Thoracic aorta (tissue), 2 donors: ENCODE measurements at places on chromosomes 1 and 21. TPM values are rescaled to one million over a fixed set of nuclear protein-coding genes. Genes with fewer than 3 reads are reported as not detected.

The SMIM1 gene
- 4.6 TPM for total RNA-seq

The PIGV gene
- 22.9 TPM for total RNA-seq

The USH2A gene
- not detected for total RNA-seq

The FAM72A gene
- 2.8 TPM for total RNA-seq

The NUP210L gene
- 0.41 TPM for total RNA-seq

The ZYG11A gene
- not detected for total RNA-seq

The OBSCN gene
- 40.2 TPM for total RNA-seq

The FCRL2 gene
- not detected for total RNA-seq

The RIPPLY3 gene
- not detected for total RNA-seq

The LCK gene
- 10.5 TPM for total RNA-seq

DNA sequence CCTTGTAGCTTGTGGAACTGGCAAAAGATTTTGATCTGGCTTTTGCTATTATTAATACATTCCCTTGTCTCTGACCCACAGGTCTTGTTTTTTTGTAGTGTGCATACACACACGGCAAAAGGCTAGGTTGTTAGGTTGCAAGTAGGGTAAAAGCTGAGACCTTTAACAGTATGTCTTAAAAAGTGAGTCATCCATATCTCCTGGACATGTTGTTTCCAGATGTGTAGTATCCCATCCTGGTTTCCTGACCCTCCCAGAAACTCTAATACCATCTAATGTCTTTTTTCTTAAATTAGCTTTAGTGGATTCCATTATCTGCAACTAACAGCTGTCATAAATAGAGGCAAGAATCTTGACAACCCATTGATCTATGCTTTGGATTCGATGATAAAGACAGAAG, 14.7 kb downstream of the OVGP1 start:
- no peaks in the 10 kb centered on the region for H3K4me1 ChIP-seq
- H3K27me3 ChIP-seq = no peaks in the 10 kb centered on the region
- H3K4me3 ChIP-seq = no peak overlapping the region

- DNase-seq = no peak
- H3K27me3 ChIP-seq = no peaks in the 10 kb centered on the region
- H3K4me3 ChIP-seq = no peak overlapping the region
- no peak overlapping the region for H3K27ac ChIP-seq
- no peaks in the 10 kb centered on the region for H3K36me3 ChIP-seq
These were observed 203.0 kb downstream of the RWDD3 start for GRCh38 chr1:95437011-95437410.

DNA sequence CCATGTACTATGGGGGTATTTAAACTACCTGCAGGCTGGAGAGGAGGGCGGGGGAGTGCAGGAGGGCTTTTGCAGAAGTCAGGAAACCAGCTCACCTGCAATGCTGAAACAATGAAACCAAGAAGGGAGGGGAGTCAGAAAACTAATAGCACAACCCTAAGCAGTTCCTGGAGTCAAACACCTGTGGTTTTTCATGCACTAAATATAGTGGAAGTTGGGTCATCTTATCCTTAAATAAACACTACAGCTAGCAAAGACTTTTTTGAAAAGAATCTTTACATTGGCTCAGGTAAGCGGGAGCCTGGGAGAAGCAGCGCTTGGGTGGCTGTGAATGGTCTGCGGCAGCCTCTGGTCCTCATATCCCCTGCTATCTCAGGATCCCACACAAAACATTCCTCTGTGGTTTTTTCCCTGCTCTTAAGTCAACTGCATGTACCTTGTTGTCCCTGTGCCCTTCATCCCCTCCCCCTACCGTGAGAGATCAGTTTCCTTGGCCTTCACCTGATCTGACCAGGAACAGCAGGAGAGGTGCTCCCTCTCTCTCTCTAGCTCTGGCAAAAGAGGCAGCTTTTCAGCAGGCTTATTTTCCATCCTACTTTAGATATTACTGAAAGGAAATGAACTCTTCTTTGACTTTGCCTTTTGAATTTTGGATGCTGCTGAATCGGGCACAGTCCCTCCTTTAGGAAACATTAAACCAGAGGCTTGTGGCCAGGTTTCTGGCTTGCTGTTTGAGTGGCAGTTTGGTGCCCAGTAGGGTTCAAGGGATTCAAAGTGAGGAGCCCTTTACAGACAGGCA, 26.6 kb downstream of the TENT5C start:
- no peak for DNase-seq
- H3K27me3 ChIP-seq = no peaks in the 10 kb centered on the region
- H3K4me3 ChIP-seq = no peak overlapping the region
- H3K4me1 ChIP-seq = peaks cover 46% of the 10 kb centered on the region

- DNase-seq = no peak
- no peaks in the 10 kb centered on the region for H3K36me3 ChIP-seq
- H3K4me3 ChIP-seq = no peak overlapping the region
- no peaks in the 10 kb centered on the region for H3K4me1 ChIP-seq
These were observed 115.0 kb upstream of the GALNT2 start for GRCh38 chr1:229951856-229952534.

- no peak overlapping the region for H3K27ac ChIP-seq
- no peak for DNase-seq
- no peaks in the 10 kb centered on the region for H3K36me3 ChIP-seq
- H3K4me3 ChIP-seq = no peak overlapping the region
- no peaks in the 10 kb centered on the region for H3K4me1 ChIP-seq
These were observed 13.3 kb downstream of the TRIM46 start for GRCh38 chr1:155186794-155187455.

DNA sequence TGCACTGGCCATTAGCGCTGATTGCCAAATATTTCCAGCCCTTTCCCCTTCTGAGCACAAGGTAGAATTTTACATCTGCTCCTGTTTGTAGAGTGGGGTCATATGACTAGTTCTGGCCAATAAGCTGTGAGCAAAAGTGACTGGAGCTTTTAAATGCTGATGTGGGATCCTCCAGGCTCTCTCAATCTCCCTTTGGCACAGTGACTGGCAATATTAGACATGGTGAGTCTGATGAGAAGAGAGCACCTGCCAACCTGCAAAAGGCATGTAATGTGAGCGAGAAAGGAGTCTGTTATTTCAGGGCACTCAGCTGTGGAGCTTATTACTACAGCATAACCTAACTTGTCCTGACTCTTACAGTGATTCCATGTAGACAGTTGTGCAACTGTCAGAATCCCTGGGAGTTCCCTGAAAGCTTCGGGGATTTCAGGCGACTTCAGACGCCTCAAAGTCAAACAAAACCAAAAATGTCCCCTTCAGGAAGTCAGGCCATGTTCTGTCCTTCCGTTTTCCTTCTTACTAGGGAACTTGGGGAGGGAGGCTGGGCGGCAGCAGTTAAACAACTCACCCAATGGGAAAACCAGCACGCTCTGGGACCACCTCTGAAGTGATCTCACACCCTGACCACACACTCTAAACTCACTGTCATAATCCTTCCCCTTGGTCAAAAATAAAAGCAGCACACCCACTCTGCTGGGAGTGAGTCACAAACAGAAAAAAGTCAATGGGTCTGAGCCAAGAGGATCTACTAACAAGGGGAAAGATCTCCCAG, 3.6 kb upstream of the RASSF5 start:
- H3K4me3 ChIP-seq = peak overlapping the region; percentile 11
- no peaks in the 10 kb centered on the region for H3K27me3 ChIP-seq
- peaks cover 42% of the 10 kb centered on the region for H3K4me1 ChIP-seq
- no peaks in the 10 kb centered on the region for H3K36me3 ChIP-seq
- peak overlapping the region; percentile 92 for H3K27ac ChIP-seq
- DNase-seq = peak; percentile 54

DNA sequence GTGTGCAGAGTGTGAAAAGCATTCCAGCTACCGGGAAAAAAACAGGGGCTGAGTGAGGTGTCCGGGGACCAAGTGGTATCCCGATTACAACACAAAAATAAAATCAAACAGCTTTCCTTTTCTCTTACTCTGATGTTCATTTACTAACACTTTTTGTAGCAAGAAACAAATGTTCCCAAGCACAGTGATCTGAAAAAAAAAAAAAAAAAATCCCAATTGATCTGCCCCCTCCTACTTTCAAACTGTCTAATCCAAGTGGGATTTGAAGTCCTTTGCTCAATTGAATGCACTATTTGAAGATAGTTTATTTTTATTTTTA, 1.3 kb downstream of the BACE2 start:
- peak overlapping the region; percentile 53 for H3K27ac ChIP-seq
- DNase-seq = no peak
- peaks cover 26% of the 10 kb centered on the region for H3K4me1 ChIP-seq
- H3K36me3 ChIP-seq = peaks cover 6% of the 10 kb centered on the region
- H3K4me3 ChIP-seq = peak overlapping the region; percentile 97

- no peak for DNase-seq
- no peak overlapping the region for H3K27ac ChIP-seq
- no peaks in the 10 kb centered on the region for H3K27me3 ChIP-seq
- no peaks in the 10 kb centered on the region for H3K36me3 ChIP-seq
- no peak overlapping the region for H3K4me3 ChIP-seq
- H3K4me1 ChIP-seq = peaks cover 40% of the 10 kb centered on the region
These were observed 39.8 kb upstream of the KIAA0040 start for GRCh38 chr1:175232335-175232734.
